ENCODE measurements at places on chromosomes 11 and 22. TPM values are rescaled to one million over a fixed set of nuclear protein-coding genes. Genes with fewer than 3 reads are reported as not detected.
A peak's percentile ranks its signal among the peaks of the same experiment; 100 is the strongest.

DNA sequence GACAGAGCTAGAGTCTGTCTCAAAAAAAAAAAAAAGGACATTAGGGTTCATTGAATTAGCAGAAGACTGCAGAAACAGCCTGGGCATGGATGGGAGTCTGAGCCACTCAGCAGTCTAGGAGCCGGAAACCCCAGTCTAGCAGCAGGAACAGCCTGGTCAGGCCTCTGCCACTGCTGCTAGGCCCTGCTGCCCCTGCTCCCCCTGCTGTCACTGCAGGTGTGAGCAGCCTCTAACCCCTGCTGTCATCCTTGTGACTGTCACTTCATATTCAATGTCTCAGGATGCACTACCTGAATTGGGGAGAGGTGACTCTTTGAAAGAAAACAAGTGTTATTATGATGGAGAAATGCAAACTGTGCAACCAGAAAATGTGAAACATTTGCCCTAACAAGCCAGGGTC is 7.0 kb upstream of the DDX17 start:
- no peak for DNase-seq

- DNase-seq = no peak
Measured at GRCh38 chr11:2098691-2099515, 40.3 kb downstream of the IGF2 start.

GRCh38 chr22:19358195-19358594 is 66.7 kb upstream of the CLTCL1 start:
- DNase-seq = no peak

The JAML gene
- 0.57 TPM for total RNA-seq

GRCh38 chr11:125591649-125592304 is 875 bp upstream of the STT3A start:
- DNase-seq = no peak

DNA sequence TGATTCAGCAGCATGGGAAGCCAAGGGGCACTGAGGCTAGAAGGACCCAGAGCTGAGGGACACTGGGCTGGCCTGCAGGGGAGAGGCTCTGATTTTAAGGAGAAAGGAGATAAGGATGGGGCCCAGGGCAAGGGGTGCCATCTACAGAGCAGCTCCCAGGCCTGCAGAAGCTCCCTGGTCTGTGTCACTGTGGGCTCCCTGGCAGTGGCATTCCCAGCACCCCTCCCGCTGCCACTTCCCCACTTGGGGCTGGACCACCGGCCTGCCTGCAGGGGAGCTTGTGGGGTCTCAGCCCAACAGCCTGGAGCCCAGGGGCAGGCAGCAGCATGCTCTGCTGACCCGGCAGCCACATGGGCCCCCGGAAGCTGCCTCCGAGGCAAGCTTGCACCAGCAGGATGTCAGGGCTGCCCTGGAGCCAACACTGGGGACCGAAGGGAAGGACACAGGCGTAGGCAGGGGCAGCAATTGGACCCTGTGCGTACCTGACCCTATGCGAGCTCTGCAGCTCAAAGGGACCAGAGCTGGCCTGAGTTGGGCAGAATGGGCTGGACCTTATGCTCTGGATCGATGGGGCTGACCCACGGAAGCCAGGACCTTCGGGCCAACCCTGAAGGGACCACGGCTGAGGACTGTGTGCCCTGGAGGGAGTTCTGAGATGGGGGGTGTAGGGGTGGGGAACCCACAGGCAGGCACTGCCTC is 35.4 kb upstream of the WNT7B start:
- no peak for DNase-seq

DNA sequence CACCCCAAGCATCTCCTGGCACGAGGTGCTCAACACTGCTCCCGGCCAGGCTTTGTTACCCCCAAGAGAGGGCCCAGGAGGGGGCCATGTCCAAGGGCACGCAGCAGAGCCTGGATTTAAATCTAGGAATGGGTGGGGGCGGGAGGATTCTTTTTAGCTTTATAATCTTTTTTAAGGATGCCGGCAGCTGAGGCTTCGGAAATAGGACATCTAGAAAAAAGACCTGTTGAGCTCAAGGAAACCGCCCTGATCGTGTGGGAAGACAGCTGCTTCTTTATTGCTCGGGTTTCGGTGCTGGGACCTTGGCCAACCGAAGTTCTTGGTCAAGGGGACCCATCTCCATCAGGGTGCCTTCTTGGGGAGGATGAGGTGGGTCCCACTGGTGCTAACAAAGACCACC is 317.9 kb downstream of the CTTN start:
- no peak for DNase-seq

GRCh38 chr11:13073119-13073981 is 64.2 kb downstream of the RASSF10 start:
- DNase-seq = no peak

DNA sequence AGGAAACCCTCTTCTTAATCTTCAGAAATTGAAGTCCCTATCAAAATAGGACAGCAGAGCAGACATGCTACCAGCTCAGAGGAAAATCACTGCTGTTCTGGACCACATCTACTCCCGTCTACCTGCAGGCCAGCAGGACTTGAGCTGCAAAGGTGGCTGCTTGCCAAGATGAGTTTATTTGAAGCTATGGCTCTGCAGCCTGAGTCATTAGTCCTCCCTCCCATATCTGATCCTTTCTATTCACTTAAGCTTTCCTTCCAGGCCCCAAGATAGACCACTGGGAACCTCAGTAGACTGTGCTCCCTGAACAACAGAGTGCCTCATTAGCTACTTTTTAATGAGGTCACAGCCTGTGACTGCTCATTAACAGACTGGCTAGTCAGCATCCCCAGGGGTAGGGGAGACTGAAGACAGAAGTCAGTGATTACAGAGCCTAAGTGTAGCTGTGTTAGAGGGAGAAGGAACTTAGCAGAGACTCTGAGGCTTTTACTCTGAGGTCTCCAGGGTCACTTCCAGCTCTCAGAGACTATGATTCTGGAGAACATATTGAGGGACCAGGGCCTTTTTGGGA is 6.8 kb upstream of the OR10A2 start:
- no peak for DNase-seq

The CSNK2A3 gene
- total RNA-seq = 0.69 TPM

GRCh38 chr11:35138606-35138942 is 397 bp upstream of the CD44 start:
- no peak for DNase-seq

DNA sequence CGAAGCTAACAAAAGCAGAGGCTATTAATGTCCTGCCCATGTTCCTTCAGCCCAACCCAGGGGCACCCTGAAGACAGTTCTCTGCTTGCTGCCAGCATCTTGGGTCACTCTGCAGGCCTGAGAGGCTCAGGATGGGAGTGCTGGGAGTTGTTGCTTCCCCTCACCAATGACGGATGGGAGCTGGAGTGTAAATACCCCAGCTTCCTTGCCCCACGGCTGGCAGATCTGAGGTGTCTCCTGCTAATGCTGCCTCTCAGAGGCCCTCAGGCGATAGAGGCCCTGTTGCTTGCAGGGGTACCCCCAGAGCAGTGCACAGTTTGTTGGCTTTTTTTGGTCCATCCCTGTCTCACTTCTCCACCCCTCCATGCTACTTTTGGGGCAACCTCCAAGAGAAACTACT is 32.9 kb downstream of the IFT27 start:
- peak; percentile 43 for DNase-seq

The OTOG gene
- 0.21 TPM for total RNA-seq

DNA sequence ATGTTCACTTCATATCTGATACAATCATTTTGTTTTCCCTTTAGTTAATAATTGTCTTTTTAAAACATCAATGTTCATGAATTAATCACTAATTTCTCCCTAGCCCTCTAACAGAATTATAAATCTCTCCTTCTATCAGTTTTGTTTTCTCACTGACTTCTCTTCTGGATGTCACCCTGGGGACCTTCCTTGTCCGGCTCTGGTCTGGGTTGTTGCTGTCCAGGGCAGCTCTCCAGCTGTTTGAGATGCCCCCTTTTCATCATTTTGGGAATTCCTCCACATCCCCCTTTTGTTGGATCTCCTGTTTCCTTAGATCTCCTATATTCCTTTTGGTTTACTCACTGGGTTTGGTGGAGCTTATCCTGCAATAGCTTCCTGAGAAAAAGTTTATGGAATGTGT is 35.6 kb upstream of the PSMA1 start:
- DNase-seq = no peak

The TRIM51 gene
- not detected for total RNA-seq

The RAB3IL1 gene
- total RNA-seq = 2.1 TPM

- no peak for DNase-seq
Measured at GRCh38 chr11:116415095-116415494, 357.7 kb downstream of the BUD13 start.

GRCh38 chr22:18970176-18970947 is 34.3 kb upstream of the PRODH start:
- no peak for DNase-seq

The KCNJ5 gene
- 1.6 TPM for total RNA-seq

DNA sequence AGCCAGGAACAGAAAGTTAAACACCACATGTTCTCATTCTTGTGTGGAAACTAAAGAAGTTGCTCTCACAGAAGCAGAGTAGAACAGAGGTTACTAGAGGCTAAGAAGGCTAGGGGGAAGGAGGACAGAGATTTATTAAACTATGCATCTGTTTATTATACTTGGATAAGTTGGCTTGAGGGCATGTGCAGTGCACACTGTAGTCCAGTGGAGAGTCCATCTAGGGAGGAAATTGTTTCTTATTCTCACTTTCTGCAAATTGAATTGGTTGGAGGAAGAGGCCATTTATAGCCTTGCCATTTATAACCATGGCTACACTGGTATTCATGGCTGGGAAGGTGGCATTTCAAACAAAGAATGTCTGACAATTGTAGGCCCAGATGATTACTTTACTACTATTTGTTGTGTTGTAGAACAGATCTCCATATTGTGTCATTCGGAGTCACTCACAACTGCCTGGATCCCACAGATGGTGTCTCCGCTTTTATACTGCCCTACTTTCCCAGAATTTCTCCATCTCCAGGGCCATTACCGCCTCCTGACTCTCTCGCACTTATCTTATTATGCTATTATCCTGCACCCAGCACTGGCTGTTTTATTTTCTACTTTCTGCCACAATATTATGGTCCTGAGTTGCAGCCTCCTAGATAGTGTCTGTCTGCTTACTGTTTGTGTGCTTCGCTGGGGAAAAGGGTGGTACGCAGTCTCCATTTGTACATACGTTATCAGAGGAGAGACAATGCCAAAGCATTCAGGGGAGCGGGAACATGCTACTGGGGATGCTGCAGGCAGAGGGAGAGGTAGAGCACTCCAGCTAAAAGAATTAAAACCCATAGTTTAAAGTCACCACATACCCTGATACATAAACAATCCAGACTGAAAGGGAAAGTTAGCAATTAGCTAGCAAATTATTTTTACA is 169.3 kb upstream of the BLID start:
- DNase-seq = no peak

GRCh38 chr11:132471466-132471865 is 1060.8 kb downstream of the OPCML start:
- no peak for DNase-seq

DNA sequence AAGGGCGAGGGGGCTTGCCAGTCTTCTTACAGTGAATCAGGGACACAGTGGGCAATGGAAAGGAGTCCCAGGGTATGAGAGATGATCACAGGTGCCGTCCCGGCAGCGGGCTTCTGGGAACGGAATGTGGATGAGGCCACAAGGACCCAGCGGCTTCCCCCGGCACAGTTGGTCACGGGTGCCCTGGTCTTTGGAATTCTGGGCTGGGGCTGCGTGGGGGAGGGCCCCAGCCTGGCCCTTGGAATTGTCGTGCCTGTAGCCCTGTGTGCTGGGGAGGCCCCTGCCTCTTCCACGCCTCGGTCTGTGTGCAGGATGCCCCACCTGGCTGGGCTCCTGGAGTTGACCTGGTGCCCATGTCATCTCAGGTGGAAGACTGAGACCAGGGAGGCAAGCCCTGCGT is 76.6 kb downstream of the FBLN1 start:
- DNase-seq = no peak

The SWAP70 gene
- total RNA-seq = 35.6 TPM

DNA sequence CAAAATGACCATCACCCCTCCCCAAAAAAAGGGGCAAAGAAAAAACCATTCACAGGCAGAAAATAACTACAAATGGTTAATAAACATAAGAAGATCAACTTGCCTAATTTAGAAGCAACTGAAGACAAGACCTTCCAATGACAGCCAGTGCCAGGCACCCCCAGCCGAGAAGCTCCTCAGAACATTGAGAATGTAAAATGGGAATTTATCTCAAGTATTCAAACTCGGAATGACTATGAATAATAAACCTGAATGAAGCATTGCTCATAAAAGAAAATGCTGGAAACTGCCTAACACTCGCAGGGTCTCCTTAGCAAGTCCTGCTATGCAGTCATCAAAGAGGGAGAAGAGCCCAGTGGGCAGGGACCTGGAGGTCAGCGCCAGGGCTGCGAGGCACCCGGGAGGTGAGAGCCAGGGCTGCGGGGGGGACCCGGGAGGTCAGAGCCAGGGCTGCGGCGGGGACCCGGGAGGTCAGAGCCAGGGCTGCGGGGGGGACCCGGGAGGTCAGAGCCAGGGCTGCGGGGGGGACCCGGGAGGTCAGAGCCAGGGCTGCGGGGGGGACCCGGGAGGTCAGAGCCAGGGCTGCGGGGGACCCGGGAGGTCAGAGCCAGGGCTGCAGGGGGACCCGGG is 23.2 kb upstream of the MOB2 start:
- DNase-seq = no peak

GRCh38 chr22:46984751-46985506 is 222.5 kb downstream of the TBC1D22A start:
- no peak for DNase-seq

DNA sequence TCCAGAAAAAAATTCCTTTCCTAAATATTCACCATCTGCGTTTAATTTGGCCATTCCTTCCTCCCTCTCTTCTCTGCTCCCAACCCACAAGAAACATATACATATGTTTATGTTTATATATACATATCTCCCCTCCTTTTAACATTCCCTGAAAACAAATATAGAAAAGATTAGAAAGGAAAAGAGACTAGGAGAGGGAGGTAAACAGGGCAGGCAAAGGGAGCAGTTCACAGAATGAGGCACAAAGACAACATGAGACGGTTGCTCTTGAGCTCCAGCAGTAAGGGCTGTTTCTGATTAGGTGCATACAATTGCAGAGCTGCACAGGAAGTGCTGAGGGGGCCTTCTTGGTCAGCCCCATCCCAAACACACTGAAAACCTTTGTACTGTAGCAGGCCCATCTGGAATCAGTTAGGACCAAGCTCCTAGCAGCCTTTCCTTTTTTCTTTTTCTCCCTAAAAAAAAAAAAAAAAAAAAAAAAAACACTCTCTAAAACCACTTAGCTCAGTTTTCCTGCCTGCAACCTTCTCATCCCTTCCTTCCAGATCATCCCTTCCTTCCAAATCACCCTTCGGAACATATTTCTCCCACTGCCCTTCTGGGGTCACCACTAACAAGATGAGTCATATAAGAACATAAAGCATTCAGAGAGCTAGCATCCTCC is 57.0 kb downstream of the RBFOX2 start:
- no peak for DNase-seq

All from type B pancreatic cell (in vitro differentiated cells).